ENCODE measurements at places on chromosomes 2 and 18. TPM values are rescaled to one million over a fixed set of nuclear protein-coding genes. Genes with fewer than 3 reads are reported as not detected.

DNA sequence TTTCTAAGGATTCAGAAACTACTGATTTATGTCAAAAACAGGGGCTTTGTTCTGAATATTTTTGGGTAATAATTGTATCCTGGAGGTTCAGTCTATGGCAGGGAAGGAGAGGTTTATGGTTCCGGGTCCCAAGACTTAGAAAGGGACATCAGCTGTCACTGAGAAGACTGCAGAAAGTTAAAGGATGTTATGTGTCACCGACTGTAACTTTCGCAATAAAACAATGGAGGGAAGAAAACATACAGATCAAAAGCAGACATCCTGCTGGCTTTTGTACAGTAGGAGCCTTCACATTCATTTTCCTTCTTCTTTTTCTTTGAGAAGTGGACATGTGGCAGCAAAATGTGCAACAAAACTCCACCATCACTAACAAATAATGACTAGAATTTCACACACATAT lies 900.7 kb upstream of the SOX11 start:
- no peaks in the 10 kb centered on the region for H3K4me1 ChIP-seq
- H3K27ac ChIP-seq: no peak overlapping the region
- H3K4me3 ChIP-seq: no peak overlapping the region
- DNase-seq: no peak

DNA sequence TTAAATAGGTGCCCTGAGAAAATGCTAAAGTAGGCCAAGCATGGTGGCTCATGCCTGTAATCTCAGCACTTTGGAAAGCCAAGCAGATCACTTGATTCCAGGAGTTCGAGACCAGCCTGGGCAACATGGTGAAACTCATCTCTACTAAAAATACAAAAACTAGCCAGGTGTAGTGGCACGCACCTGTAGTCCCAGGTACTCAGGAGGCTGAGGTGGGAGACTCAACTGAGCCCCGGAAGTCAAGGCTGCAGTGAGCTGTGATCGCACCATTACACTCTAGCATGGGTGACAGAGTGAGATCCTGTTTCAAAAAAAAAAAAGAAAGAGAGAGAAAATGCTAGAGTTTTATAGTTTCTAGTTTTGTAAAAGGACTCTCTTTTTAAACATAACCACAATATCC lies 12.0 kb downstream of the ANKRD44 start:
- no peak overlapping the region for H3K4me3 ChIP-seq
- no peak for DNase-seq
- no peak overlapping the region for H3K27ac ChIP-seq
- no peaks in the 10 kb centered on the region for H3K27me3 ChIP-seq
- H3K4me1 ChIP-seq: peaks cover 1% of the 10 kb centered on the region

GRCh38 chr2:20626698-20627513 lies 24.0 kb downstream of the HS1BP3 start:
- DNase-seq: peak; percentile 11
- H3K4me1 ChIP-seq: peaks cover 39% of the 10 kb centered on the region
- H3K27ac ChIP-seq: peak overlapping the region; percentile 93
- H3K36me3 ChIP-seq: no peaks in the 10 kb centered on the region
- H3K4me3 ChIP-seq: no peak overlapping the region

Gene DNER
- 1.7 TPM for total RNA-seq

Gene IL36A
- total RNA-seq: not detected

Gene SLC8A1
- total RNA-seq: 2.6 TPM
